ENCODE measurements at places on chromosomes 3 and 15.

GRCh38 chr15:75456710-75457109 lies 5.2 kb upstream of the SIN3A start:
- no peak for DNase-seq

- no peak for DNase-seq
Measured at GRCh38 chr3:111076732-111077131, 5.1 kb downstream of the NECTIN3 start.

- DNase-seq = no peak
Measured at GRCh38 chr3:133401374-133402135, 1.7 kb downstream of the BFSP2 start.

GRCh38 chr15:31089368-31090047 lies 12.0 kb downstream of the TRPM1 start:
- DNase-seq = no peak

GRCh38 chr3:179697736-179698332 lies 45.0 kb downstream of the USP13 start:
- DNase-seq = no peak

DNA sequence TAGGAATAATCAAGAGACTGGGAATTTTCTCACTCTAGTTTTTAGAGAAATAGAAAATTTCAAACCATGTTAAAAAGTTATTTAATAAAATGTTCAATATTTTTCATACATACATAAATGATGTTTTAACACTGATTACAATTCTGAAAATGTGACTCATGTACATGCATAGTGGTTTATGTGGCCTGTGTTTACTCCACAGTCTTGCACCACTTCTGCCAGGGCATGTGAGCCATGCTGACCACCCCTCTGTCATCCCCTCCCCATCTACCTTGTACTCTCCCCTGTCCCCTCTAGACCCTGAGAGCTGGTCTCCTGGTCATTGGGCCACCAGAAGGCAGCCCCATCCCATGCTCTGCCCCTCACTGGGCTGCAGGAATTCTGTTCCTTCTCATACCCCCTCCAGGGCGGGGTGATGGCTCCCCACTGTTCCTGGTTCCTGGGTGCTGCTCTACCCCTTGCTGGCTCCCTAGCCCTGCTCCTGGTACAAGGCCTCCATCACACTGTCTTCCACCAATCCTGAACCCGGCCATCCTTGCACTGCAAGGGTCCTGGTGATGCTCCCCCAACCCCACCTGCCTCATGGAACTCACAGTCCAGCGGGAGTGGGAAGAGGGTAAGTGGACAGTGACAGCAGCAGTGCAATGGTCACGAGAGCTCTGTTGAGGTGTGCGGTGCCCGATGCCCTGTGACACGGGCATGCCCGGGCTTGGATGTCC lies 24.2 kb upstream of the SLC41A3 start:
- DNase-seq = no peak

DNA sequence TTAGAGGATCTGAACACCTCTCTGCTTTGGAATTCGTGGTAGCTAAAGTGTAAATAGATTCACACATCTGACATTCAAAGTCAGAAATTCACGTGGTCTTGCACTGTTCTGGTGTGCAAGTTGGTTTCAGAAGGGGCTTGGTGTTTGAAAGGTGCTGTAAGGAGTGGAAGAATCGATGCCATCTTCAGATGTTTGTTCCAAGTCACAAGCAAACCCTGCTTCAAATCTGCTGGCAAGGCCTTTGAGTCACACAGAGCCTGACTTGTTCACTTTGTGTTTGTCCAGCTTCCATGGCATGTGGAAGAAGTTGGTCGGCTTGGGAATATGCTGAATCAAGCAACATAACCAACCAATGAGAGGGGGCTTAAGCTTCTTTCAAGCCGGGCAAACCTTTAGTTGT lies 44.3 kb downstream of the SH3GL3 start:
- DNase-seq = no peak

DNA sequence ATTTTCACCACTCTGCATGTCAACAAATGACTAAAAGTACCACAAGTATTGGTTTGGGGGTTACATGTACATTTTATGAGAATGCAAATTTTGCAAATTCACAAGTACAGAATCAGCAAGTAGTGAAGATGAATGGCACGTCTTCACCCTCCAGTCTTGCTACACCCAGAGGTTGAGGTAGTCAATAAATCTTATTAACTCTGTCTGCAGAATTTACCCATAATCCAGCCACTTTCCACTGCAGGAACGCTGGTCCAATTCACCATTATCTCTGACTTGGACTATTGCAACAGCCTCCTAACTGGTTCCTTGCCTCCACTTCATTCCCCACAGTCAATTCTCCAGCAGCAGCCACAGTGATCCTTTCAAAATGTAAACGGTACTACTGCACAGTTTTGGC lies 10.6 kb downstream of the PSMA4 start:
- no peak for DNase-seq

Measured in CD4-positive, alpha-beta T cell (primary cell).